CD4-positive, alpha-beta T cell treated with Interleukin-2 at 100 ng/mL for 4 hours (primary cell): ENCODE measurements at places on chromosomes 6 and 20.

DNA sequence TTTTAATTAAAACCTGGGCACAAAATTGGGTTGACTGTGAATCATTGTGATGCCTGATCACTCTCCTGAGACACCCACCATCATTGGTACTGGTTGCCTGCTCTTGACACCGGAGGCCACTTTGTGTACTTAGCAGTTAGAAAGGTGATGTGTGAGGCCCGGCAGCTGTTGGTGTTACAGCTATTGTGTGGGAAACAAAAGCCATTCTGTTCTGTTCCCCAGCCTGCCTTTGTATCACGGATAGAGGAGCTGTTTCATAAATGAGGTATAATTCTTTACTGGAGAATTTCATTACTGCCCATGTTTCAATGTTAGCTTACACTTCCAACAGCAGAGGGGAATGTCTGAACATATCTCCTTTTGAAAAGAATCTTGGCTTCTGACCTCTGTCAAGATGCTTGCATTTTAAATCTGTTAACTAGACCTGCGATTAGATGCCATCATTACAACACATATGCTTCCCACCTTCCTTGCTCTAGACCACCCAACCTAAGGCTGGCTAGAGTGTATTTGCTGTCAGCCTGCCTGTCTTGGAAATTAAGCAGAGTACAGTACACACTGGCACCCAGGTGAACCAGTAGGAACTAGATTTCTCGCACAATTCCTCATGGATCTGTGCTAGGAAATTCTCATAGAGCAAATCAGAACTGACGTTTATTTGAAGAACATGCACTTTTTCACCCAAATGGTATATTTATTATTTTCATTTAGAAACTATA lies 142.4 kb upstream of the INSM1 start:
- no peak for DNase-seq

GRCh38 chr20:36663031-36663430 lies 17.0 kb upstream of the SLA2 start:
- no peak for DNase-seq

DNA sequence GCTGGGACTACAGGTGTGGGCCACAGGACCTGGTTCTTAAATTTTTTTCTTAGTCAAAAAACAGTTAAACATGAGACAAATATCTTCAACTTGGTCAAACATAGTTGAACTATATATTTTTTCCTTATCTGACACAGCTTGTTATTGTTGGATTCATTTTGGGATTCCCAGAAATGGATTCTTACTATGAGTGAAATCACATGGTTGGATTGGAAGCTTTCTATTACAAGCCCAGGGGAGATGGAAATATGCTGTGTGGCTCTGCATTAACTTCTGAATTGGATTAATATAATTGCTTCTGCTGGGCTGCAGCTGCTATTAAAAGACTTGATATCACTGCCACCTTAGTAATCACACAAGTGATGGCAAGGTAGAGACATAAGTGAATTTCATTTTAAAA lies 126.4 kb upstream of the DUSP22 start:
- DNase-seq, result no peak

GRCh38 chr6:120614723-120615122 lies 719.6 kb downstream of the TBC1D32 start:
- no peak for DNase-seq

- no peak for DNase-seq
Measured at GRCh38 chr6:24883618-24884017, 52.1 kb downstream of the RIPOR2 start.

- DNase-seq, result no peak
Measured at GRCh38 chr6:208364-208763, 83.9 kb upstream of the DUSP22 start.

DNA sequence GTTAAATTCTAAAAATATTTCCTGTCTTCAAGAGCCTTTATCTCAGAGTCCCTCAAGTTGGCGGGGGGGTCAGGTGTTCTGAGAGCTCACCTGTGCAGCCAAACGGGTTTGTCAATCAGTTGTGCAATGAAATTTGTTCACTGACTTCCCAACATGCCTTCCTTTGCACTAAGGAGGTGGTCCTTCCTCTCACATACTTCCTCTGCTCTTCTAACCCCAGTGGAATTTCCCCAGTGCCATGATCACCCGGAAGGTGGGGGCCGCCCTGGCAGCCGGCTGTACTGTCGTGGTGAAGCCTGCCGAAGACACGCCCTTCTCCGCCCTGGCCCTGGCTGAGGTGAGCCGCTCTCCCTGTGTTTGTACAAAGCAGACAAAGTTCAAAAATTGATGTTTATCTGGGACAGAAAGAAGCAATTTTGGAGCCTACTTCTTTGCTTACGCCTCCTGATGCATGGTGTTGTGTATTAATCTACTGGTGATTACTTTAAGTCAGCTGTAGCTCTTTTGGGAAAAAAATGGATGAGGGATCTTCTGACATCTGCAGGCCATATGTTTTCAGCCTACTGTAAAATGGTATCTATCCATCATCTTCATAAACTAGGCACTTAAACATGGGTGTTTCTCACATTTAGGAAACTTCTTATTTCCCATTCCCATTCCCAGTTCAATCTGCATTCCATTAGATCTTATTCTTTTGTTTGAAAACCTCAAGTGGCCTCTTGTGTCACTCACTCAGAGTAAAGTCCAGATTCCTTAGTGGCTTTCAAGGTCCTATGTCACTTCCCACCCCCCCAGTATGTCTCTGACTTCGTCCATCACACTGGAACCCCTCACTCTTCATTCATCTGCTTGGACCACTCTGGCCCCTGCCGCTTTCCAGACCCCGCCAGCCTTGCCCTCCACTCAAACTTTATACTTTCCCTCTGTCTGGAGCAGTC lies 10.1 kb downstream of the ALDH5A1 start:
- DNase-seq, result no peak

- no peak for DNase-seq
Measured at GRCh38 chr6:401994-402640, 10.6 kb downstream of the IRF4 start.
